Activated CD4-positive, alpha-beta T cell treated with anti-CD3 and anti-CD28 coated beads, Interleukin-2, Interleukin-4, amounts not matched to agents 100 ng/mL and 50 ng/mL, durations not matched to agents 16 hours and 8 hours (primary cell): ENCODE measurements at places on chromosomes 6 and 20.

- DNase-seq = no peak
Measured at GRCh38 chr6:22471132-22471690, 98.2 kb upstream of the HDGFL1 start.

GRCh38 chr6:26286168-26286877, 78.7 kb upstream of the BTN3A2 start:
- DNase-seq = peak; percentile 75

DNA sequence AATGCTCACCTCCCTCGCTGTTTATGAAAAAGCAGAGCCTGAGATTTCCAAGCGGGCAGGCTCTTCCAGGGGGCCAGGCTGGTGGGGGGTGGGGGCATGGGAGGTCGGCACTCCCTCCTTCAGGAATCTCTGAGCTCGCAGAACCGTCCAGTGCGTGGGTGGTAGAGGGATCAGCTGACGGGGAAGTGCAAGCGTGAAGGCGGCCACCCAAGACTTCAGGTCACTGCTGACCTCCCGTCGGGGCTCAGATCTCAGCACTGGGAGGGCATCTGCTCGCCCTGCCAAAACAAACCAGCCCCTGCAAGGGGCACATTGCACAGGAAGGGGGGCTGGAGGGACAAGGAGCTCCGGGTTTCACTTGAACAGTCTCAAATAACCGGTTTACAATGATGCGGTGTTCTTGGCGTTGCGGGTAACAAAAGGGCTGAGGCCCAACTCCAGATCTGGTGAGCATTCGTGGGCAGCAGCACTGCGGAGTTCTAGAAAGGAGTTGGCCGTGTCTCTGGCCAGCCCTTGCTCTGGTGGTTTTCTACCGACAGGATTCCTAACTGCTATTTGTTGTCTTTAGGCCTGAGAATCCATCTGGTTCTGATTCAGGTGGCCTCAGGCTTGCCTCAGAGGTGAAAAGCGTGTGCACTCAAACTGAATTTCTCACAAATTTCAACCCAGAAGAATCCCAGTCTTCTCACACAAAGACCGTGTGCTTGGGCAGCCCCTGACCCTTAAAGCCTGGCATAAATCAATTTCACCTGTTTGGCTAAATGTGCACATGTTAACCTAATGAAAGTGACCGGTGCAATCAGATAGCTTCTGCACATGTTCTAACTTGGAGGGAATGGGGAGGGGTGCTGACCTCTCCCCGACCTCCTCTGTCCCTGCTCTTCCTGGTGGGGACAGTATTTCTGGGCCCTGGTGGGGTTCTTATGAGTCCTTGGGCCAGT, 191.6 kb downstream of the MYLK4 start:
- no peak for DNase-seq

GRCh38 chr20:62156254-62156556, 12.6 kb downstream of the SS18L1 start:
- DNase-seq = no peak

DNA sequence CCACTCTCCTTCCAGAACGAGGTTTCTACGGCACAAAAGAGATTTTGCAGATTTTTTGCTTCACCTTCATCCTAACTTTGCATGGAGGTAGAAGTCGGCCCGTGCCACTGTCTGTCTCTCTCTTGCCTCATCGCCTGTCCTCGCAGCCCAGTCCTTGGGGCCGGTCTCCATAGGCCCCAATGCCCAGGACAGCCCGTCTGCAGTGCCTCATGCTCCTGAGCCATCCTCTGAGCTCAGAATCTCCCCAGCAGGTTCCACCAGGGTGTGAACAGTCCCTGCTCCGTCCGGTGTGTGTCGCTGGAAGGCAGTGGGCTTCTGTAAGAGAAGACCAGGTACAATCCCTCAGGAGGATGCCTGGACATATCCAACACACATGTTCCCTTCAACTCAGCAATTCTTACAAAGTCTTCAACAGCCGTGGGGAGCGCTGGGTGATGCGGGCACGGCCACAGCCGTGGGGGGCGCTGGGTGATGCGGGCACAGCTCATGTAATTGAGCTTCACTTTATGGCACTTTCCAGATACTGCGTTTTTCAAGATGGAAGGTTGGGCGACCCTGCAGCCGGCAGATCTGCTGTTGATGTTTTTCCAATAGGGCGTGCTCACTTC, 231.9 kb downstream of the DLL1 start:
- no peak for DNase-seq

DNA sequence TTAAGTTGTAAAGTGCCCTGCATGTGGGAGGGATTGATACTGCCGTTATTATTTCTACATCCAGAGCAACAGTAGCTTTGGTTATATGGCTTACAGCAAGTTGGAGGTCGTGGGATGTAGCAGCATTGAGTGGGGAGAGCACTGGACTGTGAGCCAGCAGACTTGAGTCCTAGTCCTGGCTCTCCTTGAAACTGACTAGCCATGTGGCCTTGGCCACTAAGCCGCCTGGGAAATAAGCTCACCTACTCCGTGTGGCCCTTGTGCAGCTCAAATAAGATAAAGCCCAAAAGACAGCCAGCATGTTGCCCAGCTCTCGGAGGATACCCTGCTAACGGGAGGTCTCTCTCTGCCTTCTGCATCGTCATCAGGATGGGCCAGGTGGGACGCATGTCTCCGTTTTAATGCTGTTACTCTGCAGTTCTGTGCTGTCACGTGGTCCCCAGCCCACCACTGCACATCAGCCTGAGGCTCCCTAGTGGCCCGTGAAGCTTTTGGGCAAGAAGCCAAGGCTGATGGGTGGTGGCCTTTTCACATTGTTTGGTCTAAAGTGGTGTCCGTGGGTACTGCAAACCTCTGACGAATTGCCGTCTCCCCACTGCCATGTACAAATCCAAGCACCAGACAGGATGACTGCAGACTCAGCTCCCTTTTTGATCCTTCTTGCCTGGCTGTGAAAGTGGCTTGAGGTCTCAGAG, 7.9 kb downstream of the EPB41L1 start:
- DNase-seq = no peak

DNA sequence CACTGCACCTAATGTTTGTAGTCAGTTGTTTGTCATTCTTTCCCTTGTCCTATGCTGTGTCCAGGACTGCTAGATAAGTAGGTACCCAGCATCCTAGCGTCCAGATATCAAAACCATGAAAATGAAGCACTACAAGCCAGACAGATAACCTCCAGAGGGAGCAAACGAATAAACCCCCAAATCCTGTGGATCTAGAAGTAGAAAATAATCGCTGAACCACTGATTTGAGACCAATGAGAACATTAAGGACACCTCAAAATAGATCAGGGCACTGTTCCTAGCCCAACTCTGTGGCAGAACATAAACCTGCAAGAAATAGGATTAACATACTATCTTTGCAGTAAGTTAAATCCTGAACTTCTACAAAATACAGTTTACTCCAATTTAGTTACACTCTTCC, 1.1 kb upstream of the KLHL32 start:
- DNase-seq = no peak

GRCh38 chr6:127483399-127484055, 24.3 kb upstream of the KIAA0408 start:
- no peak for DNase-seq

- DNase-seq = no peak
Measured at GRCh38 chr6:26597821-26598220, 1.1 kb downstream of the ABT1 start.

- no peak for DNase-seq
Measured at GRCh38 chr6:35683267-35683666, 5.4 kb downstream of the FKBP5 start.

GRCh38 chr6:35586542-35586941, 73.8 kb upstream of the TULP1 start:
- no peak for DNase-seq
